Stimulated activated CD4-positive, alpha-beta T cell treated with anti-CD3 and anti-CD28 coated beads, TNF-alpha, amount 100 ng/mL, for 1 hour (primary cell): ENCODE measurements at places on chromosomes 6 and 20.

- no peak for DNase-seq
Observed at GRCh38 chr6:148343047-148343782, 577 bp downstream of the SASH1 start.

- DNase-seq, result no peak
Observed at GRCh38 chr6:154861825-154862224, 128.6 kb downstream of the SCAF8 start.

- DNase-seq, result peak; percentile 64
Observed at GRCh38 chr6:692356-692851, 535 bp downstream of the EXOC2 start.

- no peak for DNase-seq
Observed at GRCh38 chr6:140486450-140487361, 1112.3 kb upstream of the CITED2 start.

DNA sequence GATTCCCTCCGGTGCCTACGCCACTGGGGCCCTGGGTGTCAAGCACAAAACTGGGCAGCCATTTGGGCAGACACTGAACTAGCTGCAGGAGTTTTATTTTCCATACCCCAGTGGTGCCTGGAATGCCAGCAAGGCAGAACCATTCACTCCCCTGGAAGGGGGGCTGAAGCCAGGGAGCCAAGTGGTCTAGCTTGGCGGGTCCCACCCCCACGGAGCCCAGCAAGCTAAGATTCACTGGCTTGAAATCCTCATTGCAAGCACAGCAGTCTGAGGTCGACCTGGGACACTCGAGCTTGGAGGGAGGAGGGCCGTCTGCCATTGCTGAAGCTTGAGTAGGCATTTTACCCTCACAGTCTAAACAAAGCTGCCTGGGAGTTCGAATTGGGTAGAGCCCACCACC is 125.3 kb downstream of the FRK start:
- DNase-seq, result no peak

GRCh38 chr6:44487586-44487985 is 100.1 kb downstream of the CDC5L start:
- DNase-seq, result no peak

DNA sequence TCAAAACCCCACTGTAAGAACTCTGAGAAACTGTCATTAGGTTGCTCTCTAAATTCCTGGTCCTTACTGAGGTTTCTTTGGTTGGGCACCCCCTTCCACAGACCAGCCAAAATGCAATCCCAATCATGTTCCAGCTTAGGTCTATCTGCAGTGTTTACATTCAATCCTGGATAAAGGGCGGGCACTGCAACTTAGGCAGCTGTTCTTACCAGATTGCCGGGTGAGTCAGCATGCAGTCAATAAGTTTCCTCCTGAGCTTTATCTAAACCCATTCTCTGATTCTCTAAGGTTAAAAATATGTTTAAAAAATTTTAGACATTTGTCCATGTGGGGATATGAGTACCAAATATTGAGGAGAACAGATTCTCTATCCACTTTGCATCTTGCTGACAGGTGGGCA is 197.8 kb downstream of the HAO1 start:
- DNase-seq, result no peak

GRCh38 chr6:97097068-97098047 is 172.8 kb downstream of the KLHL32 start:
- no peak for DNase-seq

DNA sequence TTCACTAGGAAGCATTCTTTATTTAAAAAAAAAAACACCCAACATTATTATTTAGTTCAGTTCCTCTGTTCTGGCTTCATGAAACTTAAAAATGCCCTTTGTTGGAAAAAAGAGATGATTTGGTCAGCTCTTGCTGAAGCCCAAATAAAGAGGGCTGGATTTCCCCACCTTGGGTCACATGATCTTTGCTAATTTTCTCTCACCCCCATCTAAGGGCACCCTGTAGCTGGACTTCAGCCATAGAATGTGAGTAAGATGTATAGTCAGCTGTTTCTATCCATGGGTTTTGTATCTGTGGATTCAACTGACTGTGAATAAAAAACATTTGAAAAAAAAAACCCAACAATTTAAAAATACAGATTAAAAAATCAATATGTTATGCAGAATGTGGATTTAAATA is 213.9 kb upstream of the SULF2 start:
- no peak for DNase-seq

DNA sequence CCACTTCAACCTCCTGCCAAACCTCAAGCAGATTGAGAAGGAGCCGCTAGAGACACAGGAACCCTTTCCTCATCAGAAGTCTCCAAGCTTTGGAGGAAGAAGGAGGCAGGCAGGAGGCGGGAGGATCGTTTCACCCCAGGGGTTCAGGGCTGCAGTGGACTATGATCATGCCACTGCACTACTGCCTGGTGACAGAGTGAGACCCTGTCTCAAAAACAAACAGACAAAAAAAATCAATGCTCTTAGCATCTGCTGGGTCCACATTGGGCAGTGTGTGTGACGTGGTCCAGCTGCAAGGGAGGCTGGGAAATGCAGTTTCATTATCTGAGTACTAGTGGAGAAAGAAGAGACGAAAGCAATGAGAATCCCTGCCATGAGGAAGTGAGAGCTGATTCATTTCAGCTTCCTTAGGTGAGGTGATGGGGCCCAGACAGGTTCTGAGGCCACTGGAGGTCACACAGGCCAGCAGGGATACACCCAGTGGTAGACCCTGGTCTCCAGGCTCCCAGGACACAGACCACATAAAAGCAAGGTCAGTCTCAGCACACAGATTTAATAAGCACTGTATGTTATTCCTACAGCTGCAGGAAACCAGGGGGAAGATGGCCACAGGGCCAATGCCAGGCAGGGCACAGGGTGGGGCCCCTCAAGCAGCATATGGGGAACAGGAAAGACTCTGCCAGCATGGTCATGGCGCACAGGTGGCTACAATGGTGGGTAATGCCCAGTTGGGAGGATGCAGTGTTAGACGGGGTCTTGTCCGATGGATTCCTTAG is 4.3 kb downstream of the GFRA4 start:
- DNase-seq, result no peak

DNA sequence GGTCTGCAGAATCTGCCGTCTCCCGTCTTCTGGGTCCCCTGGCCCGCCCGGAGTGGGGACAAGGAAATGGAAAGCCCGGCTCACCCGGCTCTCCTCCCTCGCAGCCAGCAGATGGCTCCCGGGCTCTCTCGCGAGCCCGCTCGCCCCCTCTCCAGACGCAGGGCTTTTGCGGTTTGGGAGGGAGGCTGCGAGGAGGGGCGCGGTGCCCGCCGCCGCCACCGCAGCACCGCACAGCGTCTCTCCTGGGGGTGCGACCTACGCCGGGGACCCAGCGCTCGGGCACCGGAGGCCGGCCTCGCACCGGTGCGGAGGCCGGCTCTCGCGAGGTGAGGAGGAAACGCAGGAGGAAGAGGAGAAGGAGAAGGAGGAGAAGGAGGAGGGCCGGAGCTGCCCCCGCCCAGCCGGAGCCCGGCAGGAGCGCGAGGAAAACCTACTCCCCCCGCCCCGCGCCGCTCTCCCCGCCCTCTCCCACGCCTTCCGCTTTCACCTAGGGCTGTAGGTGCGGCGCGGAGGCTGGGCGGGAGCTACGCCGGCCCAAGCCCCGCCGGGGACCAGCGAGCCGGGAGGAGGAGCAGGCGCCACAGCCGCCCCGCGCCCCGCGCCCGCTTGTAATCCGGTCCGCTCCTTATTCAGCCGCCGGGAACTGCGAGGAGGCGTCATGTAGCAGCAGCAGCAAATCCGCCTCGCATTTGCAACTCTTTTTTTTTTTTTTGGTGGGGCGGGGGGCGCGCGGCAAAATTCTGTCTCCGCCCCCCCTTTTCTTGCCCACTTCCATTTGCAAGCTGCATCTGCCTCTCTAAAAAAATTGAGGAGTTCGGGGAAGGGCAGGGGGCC is at the start of gene CARMIL1:
Gene CARMIL1 (plus strand): TSS at position 461 of the 834 bp plus-strand sequence. CDS start 422 bp downstream, outside the sequence.
- peak; percentile 48 for DNase-seq

DNA sequence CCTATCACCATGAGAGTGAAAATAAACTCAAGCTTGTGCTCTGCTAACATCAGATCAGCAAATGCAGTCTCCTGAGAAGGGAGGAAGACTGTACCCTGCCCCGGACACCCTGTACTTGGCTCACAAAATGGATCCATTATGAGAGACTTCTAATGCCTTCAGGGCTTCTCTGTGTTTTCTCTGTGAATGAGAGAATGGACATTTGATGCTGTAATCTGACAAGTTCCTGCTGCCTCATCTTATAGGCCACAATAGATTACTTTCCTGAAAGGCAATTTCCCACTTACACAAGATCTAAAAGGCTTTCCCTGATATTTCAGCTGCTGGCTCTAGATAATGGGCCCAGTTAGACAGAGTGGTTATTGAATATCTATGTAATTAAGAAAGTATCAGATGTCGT is 117.2 kb downstream of the OTOR start:
- DNase-seq, result no peak

DNA sequence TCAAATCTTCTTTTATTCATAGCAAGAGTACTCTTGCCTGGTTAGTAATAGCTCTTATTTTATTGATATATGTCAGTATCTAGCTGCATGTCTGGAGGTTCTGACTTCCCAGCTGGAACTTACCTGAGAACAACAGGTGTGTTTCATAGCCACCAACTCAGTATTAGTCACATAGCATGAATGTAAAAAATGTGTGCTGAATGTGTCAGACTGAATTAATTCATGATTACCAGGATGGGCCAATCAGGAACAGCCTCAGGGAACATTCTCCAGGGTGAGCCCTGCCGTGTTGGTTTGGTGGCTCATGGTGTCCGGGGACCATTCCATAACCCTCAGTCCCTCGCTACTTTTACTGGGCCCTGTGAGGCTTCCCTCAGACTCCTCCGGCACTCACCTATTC is 99.7 kb downstream of the TULP4 start:
- DNase-seq, result no peak

GRCh38 chr6:1604158-1605003 is 5.3 kb upstream of the FOXC1 start:
- peak; percentile 70 for DNase-seq

GRCh38 chr20:37833221-37833896 is 69.6 kb upstream of the VSTM2L start:
- DNase-seq, result no peak

DNA sequence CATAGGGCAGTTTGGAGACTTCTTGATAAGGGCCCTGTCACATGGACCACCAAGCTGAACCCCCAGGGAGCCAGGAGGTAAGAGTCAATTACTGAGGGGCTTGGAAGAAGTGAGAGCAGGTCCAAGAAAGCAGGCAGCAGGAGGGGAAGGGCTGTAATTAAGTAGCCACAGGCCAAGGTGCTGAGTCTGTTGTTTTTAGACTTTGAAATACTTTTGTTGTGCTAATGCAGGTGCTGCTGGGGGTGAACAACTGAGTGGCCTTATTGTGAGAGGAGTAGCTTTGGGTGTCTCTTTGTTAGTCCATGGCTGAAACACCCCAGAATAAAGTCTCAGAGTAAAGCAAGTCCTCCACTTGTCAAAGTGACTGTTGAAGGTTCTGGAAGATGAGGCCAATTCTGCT is 267.0 kb upstream of the SUPT3H start:
- no peak for DNase-seq

GRCh38 chr6:2509711-2510110 is 241.0 kb downstream of the MYLK4 start:
- no peak for DNase-seq

DNA sequence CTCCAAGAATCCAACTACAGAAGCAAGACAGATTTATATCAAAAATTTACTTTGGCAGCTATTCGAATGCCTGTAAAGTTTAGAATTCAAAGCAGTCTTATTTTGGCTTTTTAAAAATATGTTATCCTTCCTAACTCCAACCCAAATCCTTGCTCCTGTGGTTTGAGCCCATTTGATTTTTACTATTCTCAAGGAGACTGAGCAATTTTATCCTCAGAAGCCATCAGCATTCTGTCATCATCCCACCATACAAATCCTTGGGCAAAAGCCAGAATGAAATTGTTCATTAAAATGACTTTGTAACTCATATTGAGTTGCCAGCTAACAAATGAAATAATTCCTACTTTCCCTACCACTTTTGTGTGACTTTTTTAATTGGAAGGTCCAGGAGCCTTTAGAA is 392.8 kb downstream of the ADGRB3 start:
- DNase-seq, result no peak

GRCh38 chr6:35775031-35775430 is 1.4 kb upstream of the CLPSL2 start:
- DNase-seq, result no peak

- no peak for DNase-seq
Observed at GRCh38 chr6:29553268-29554057, 6.1 kb downstream of the UBD start.

GRCh38 chr6:44023586-44024454 is 103.4 kb downstream of the MRPL14 start:
- no peak for DNase-seq

- DNase-seq, result no peak
Observed at GRCh38 chr6:95408111-95408510, 169.2 kb upstream of the MANEA start.

- no peak for DNase-seq
Observed at GRCh38 chr6:166045173-166045859, 122.3 kb downstream of the TBXT start.

DNA sequence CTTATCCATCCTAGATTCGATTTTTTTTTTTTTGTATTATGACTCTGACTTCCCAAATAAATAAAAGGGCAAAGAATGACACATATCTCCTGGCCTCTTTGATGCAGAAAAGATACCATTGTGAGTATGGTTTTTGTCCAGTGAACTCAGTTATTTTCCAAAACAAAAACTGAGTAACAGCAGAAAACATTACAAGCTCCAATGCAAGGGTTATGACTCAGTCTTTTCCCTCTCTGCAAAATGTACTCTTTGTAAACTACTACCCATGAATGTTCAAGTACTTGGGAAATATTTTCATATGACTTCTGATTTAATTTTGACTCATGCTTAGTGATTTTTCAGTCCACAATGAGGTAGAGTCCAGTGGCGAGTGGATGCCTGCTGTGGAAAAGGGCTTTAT is 355.3 kb downstream of the RNF144B start:
- no peak for DNase-seq

DNA sequence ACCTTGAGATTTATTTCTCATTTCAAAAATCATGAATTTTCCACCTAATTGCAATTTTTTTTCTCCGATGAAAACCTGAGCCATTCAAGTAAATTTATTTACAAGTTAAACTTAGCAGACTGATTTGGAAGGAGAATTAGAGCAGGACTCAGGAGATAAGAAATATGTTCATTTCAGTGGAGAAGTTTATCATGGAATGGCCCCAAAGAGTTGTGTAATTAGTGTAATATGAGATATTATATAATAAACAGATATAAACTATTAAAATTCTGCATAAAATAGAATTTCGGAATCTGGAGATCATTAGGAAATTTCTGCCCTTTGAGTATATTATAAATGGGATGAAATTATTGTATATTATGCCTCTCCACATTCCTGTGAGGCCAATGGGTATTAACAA is 596.8 kb downstream of the QKI start:
- no peak for DNase-seq

GRCh38 chr6:109740787-109741186 is 49.7 kb downstream of the FIG4 start:
- DNase-seq, result no peak
